Breast epithelium (tissue), 4 donors: ENCODE measurements at places on chromosomes 3 and 15. TPM values are rescaled to one million over a fixed set of nuclear protein-coding genes. Genes with fewer than 3 reads are reported as not detected.

The GOLGA8K gene
- total RNA-seq, result 0.66 TPM

The DNAH12 gene
- total RNA-seq, result 0.32 TPM

DNA sequence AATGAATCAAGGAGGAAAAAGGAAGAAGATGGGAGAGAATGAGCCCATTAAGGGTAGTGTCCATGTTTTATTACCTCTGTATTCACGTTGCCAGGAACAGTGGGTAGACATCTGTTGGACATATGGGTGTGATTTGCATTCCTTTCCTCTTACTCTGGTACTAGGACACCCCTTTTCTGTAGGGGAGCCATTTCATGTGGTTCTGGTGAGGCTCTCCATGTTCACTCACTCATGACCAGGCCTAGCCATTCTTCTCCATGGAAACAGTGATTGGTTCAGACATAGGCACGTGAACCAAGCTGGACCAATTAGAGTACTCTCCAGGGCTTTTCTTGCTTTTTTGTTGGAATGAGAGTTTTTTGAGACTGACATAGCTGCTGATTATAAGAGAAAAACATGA lies 39.6 kb upstream of the PDCD6IP start:
- no peak for DNase-seq
- no peaks in the 10 kb centered on the region for H3K27me3 ChIP-seq
- no peaks in the 10 kb centered on the region for H3K4me1 ChIP-seq
- no peak overlapping the region for H3K27ac ChIP-seq
- no peaks in the 10 kb centered on the region for H3K36me3 ChIP-seq

The TTLL13 gene
- not detected for total RNA-seq

- H3K27me3 ChIP-seq, result no peaks in the 10 kb centered on the region
- H3K4me1 ChIP-seq, result no peaks in the 10 kb centered on the region
- DNase-seq, result peak; percentile 7
- no peak overlapping the region for H3K4me3 ChIP-seq
Observed at GRCh38 chr3:45759851-45760250, 36.5 kb downstream of the SLC6A20 start.

GRCh38 chr3:138089091-138089490 lies 26.3 kb downstream of the DZIP1L start:
- H3K4me1 ChIP-seq, result no peaks in the 10 kb centered on the region
- H3K27me3 ChIP-seq, result no peaks in the 10 kb centered on the region
- H3K4me3 ChIP-seq, result no peak overlapping the region
- H3K27ac ChIP-seq, result no peak overlapping the region
- H3K36me3 ChIP-seq, result no peaks in the 10 kb centered on the region

The SPRED1 gene
- 22.3 TPM for total RNA-seq

The NOX5 gene
- 1.0 TPM for total RNA-seq

DNA sequence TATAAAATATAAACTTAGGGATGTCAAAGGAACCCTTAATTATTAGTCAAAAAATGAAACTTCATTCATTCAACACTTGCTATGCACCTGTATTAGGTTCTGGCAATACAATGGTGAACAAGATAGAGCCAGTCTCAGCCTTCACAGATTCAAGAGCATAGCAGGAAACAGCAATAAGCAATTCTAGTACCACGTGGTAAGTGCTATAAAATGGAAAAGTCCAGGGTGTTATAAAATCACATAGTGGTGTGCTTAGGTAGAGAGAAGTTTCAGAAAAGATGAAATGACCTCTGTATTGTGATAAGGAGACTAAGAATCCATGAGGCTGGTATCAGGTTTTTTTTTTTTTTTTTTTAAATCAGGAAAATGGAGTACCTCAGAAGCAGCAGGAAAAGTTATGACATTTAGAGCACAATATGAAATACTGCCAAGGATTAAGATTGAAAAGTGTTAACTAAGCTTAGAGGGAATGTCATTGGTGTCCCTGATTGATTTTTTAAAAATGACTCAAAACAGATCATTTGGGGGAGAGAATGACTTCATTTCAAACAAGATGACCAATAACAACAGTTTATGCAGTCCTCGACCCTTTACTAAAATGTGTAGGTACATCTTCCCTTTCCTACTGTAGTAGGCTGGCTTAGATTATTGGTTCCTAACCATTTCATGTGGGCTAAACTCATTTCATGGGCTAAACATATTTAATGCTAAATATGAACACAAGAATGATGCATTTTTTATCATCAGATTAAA lies 5.0 kb downstream of the TOMM70 start:
- no peak overlapping the region for H3K4me3 ChIP-seq
- no peaks in the 10 kb centered on the region for H3K36me3 ChIP-seq
- H3K4me1 ChIP-seq, result peaks cover 11% of the 10 kb centered on the region

DNA sequence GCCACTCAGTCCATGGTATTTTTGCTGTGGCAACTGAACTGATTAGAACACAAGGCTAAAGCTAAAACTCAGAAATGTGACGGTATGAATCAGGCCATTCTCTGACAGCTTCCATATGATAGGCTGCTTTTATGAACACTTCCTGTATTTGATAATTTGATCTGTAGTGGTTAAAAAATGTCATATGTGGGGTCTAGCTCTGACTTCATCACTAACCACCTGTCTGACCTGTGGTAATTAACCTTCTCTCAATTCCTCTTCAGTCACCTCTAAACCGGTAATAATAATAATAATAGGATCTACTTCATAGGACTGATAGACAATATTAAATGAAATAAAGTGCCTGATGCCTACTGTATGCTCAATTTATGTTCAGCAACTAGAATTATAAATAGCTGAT lies 223.2 kb downstream of the MBNL1 start:
- no peaks in the 10 kb centered on the region for H3K36me3 ChIP-seq
- no peaks in the 10 kb centered on the region for H3K27me3 ChIP-seq

- no peaks in the 10 kb centered on the region for H3K4me1 ChIP-seq
- no peaks in the 10 kb centered on the region for H3K27me3 ChIP-seq
- H3K36me3 ChIP-seq, result no peaks in the 10 kb centered on the region
- H3K27ac ChIP-seq, result no peak overlapping the region
Observed at GRCh38 chr3:98552232-98553020, 20.6 kb downstream of the GPR15 start.

The TICRR gene
- total RNA-seq, result not detected

DNA sequence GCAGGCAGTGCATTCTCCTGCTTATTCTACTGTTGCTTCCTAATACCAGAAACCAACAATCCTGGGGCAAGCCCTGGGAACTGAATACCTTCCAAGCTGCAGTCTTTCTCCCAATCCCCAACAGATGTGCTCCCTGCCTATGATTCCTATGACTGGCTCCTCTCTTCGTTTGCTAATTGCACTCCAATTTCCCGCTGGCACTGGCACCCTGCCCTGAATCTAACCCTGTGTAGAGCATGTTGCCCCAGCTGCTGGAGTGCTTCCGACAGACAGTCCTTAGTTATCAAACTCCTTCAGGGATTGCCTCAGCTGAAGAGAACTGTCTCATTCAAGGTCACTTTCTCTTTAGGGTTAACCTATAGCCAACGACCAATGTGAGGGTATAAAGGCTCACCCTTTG lies 214.1 kb downstream of the NECTIN3 start:
- H3K4me1 ChIP-seq, result no peaks in the 10 kb centered on the region
- H3K27ac ChIP-seq, result no peak overlapping the region
- H3K36me3 ChIP-seq, result no peaks in the 10 kb centered on the region

- no peaks in the 10 kb centered on the region for H3K27me3 ChIP-seq
- no peak overlapping the region for H3K27ac ChIP-seq
- no peak for DNase-seq
- no peak overlapping the region for H3K4me3 ChIP-seq
- no peaks in the 10 kb centered on the region for H3K36me3 ChIP-seq
- H3K4me1 ChIP-seq, result no peaks in the 10 kb centered on the region
Observed at GRCh38 chr3:159163656-159164055, 361.8 kb downstream of the MFSD1 start.

The FGF7 gene
- 33.7 TPM for total RNA-seq

GRCh38 chr3:184336547-184337398 lies 627 bp upstream of the FAM131A start:
- peaks cover 5% of the 10 kb centered on the region for H3K36me3 ChIP-seq
- H3K4me1 ChIP-seq, result peaks cover 11% of the 10 kb centered on the region
- H3K4me3 ChIP-seq, result peak overlapping the region; percentile 87

DNA sequence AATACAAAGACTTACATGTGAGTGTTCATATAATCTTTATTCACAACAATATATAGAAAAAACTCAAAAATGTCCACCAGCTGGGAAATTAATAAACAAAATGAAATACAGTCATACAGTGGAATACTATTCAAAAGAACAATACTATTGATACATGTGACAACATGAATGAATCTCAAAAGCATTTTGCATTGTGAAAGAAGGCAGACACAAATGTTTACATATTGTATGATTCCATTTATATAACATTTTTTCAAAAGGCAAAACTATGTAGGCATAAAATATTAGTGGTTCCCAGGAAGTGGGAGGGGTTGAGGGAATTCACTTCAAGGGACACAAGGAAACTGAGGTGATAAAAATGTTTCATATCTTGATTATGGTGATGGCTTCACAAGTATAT lies 303.2 kb downstream of the CTNNB1 start:
- DNase-seq, result no peak
- no peaks in the 10 kb centered on the region for H3K27me3 ChIP-seq
- H3K27ac ChIP-seq, result no peak overlapping the region
- H3K4me1 ChIP-seq, result no peaks in the 10 kb centered on the region

DNA sequence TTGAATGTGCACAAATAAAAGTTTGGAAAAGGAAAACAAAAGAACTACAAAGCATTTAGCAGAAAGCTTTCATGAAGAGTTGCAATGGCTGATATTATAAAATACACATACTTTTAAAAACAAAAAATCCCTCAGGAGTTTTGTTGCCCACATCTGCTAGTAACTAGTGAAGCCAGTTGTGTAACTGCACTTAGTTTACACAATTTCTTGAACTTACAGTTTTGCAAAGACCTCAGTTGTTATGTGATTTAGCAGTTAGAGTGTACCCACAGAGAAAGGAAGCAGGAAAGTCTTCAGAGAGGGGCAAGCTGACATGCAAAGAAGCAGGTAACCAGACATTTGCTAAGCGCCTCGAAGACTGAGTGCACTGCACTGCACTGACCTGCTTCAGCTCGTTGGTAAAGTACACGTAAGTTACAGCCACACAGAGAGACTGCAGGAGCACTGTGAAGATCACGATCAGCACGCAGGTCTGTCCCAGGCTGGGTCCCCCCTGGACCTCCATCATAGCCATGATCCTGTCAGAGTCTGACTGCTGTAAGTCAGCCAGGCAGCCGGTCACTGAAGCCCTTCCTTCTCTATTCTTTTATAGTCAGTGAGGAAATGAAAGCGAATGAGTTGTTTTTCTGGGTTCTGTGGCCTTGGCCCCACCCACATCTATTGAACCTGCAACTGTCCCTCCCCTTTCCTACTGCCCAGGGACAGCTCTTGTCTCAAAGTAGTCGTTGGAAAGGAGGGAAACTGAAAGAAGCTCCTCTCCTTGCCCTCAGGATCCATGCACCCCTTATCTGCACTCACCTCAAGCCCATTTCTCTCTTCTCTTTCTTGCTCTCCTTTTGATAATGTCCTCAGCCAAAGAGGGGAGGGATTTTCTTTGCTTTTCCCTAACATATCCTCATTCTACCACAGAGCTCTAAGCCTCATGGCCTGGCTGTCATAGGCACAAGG lies at the start of gene TNFSF10:
TSS of gene TNFSF10 (minus strand) at position 560 of the 948 bp plus-strand sequence. CDS start at position 514, 46 bp downstream.
- peak; percentile 60 for DNase-seq
- H3K27me3 ChIP-seq, result no peaks in the 10 kb centered on the region
- H3K36me3 ChIP-seq, result no peaks in the 10 kb centered on the region
- peaks cover 4% of the 10 kb centered on the region for H3K4me1 ChIP-seq

- peaks cover 4% of the 10 kb centered on the region for H3K4me1 ChIP-seq
- no peak for DNase-seq
- H3K4me3 ChIP-seq, result no peak overlapping the region
- no peak overlapping the region for H3K27ac ChIP-seq
- H3K36me3 ChIP-seq, result no peaks in the 10 kb centered on the region
Observed at GRCh38 chr15:68618394-68618793, 39.6 kb downstream of the CORO2B start.
